Endothelial cell (in vitro differentiated cells): ENCODE measurements at places on chromosomes 5 and 9.
A peak's percentile ranks its signal among the peaks of the same experiment; 100 is the strongest.

DNA sequence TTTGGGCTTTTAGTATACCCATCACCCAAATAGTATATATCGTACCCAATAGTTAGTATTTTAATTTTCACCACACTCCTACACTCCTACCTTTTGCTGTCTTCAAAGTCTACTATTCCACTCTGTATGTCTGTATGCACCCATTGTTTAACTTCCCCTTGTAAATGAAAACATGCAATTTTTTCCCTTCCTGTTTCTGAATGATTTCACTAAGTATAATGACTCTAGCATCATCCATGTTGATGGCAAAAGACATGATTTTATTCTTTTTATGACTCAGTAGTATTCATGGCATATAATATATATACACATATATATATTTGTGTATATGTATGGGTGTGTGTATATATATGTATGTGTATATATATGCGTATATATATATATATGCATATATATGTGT lies 63.1 kb upstream of the FAM174A start:
- no peak for DNase-seq

DNA sequence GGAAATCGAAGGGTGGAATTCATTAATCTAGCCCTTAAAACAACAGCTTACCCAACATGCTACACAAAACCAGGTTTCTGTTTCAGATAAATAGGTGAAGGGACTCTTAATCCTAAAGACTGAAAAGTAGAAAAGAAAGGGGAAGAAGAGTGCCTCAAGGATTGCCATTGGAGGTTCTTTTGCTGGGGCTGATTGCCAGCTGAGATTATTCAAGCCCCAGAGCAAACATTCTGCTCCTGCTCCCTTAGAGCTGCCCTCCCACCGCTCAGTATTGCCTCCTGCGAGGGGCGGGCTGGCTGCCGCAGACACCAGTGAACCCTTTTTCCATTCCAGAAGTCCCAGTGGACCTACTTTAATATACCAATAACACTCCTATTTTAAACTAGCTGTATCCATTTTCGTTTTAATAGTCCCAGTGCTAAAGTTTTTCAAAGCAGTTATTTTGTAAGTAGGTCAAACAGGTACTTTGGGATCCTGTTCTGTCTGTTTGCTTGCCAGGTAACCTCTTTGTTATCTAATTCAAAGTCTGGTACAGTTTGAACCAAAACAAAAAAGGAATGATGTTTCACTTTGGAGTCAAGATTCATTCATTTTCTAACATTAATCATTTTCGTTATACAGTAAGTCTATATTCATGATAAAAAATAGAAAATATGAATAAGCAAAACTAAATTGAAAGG lies 38.6 kb downstream of the HMGCS1 start:
- DNase-seq, result no peak

- no peak for DNase-seq
Observed at GRCh38 chr5:124952079-124952478, 205.6 kb upstream of the ZNF608 start.

- DNase-seq, result no peak
Observed at GRCh38 chr9:70840266-70840665, 281.2 kb downstream of the TRPM3 start.

- no peak for DNase-seq
Observed at GRCh38 chr9:21985964-21986667, 8.1 kb downstream of the CDKN2A start.

GRCh38 chr5:54743581-54743980 lies 226.0 kb downstream of the SNX18 start:
- DNase-seq, result no peak

GRCh38 chr9:95459851-95460517 lies 56.8 kb downstream of the PTCH1 start:
- no peak for DNase-seq

DNA sequence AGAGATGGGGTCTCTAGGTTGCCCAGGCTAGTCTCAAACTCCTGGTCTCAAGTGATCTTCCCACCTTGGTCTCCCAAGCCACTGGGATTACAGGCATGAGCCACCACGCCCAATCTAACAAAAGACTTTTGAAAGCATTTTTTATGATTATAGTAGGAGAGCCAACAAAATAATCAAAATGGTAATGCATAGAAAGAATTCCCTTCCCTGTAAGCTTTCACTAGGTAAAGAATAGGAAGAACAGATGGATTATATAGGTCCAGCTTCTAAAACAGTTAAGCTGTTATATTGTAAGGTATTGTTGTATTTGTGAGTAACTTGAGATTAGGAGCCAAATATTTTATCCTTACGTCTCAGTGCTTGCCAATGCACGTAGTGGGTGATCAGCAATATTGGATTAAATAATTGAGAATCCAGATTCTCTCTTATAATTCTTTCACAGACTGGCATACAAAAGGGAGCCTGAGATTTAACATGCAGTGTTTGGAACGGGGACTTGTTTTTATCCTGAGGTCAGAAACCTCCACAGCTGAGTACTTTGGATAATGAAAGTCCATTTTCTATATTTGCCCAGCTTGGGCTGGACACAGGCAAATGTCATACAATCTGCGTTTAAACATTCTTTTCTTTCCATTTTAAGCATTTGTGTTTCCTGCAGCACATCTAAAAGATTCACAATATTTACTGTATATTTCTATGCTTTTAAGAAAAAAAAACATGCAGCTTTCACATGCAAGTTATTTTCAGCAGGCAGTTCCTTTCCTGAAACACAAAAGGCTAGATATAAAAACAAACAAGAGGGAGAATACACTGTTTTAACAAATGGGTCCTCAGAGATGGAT lies 238.4 kb downstream of the ARRDC3 start:
- no peak for DNase-seq

DNA sequence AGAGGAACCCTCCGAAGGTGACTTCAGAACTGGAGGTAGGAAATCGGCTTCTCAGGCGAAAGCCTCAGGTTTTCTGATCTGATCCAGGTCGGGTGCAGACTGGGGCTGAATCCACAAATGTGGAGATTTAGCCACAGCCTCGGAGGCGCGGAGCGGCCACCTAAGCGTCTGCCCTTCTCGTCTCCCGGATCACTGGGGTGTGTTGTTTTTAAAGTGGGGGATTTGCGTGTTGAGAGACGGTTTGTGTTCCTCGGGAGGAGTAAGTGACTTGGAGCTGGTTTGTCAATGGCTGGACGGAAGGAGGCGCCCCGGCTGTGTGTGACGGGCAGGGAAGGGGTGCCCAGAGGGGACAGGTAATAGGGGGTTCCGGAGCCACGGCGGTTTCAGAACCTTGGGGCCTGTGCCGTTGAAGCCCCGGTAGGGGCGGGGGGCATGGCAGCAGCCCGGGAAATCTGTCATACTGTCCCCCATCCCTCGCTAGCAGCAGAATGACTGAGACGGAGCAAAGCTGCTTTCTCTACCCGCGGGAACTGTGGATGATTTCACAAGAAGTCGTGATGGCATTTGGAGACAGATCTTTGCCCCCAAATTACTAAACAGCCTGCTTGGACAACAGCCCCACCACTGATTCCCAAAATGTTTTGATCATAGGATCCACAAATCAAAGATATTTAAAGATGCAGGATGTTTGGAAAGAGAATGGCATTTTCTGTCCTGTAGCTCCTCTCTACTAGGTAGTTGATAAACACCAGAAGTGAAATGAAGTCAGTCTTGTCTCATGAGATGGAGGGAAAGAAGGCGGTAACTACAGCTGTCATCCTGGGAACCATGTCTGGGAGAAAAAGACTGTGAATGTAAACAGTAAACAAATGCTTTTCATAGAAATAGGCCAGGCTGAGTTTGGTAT lies 216.5 kb downstream of the PDZD2 start:
- peak; percentile 31 for DNase-seq

DNA sequence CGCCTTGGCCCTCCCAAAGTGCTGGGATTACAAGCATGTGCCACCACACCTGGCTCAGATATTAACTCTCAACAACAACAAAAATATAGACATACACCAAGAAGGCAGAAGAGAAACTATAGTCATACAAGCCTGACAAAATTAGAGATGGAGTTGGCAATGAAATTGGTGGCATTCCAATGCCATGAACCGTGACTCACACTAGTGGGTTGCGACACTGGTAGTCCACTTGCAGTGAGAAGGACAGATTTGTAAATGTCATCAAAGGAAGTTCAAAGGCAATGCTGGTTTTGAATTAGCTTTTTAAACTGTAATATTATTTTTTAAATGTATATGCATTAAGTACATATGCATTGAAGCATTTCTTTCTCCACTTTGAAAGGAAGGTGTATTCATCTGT lies 8.5 kb upstream of the DNAJC25 start:
- DNase-seq, result no peak

DNA sequence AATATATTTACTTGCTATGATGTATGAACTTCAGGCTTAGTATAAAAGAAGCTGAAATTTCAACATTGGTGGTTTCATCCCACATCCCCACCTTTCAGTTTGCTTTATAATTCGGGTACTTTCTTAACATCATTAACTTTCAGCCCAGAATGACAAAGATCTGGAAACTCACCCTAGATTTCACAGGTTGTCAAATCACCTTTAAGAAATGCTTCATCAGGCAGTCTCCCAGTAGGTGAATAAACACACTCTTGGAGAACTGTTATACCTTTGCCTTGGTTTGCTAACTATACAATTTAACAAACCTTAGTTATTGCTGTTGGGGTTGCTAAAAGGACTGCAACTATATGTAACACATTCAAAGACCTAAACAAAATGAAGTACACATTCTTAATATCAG lies 54.4 kb downstream of the MLANA start:
- DNase-seq, result no peak

DNA sequence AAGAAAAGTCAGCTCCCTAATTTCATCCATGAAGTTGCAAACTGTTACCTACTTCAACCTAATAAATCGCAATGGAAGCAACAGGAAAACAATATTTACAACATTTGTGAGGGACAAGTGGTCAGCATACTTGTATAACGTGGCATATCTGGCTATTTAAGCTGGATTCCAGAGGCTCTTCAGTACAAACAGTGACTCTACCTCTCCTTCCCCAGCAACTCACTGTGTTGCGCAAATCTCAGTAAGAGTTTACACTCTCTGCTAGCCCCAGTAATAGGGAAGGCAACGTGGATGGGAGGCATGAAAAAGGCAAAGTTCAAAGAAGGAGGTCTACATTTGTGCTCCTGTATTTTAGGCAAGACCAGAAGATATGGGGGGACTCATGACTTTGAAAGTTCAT lies 18.9 kb upstream of the SEMA5A start:
- DNase-seq, result no peak

DNA sequence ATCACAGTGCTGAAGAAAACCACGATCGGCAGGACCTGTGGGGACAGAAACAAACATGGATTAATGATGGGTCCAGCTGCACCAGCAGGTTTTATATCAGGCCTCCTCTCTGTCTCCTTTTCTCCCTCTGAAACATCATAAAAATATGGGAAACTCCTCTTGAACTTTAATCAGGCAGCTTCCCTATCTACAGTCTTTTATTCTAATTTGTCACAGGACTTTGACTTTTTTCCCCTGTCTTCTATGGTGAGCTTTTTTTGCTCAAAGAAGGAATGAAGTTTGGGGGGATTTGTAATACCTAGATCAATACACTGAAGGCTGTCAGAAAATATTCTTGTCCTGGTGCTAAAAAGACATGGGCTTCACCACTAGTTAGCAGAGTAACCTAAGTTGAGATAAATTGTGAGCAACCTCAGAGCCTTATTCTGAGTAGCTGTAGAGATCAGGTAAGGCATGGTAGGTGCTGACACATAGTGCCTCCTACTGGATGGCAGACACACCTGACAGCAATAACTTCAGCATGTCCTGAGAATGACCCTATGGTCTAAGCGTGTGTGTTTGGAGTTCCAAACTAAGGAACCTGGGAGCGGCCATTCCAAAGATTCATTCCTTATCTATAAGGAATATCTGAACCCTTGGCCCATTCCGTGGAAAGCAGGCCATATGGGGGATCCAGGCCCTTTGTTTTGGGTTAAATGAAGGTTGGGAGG lies 46.2 kb downstream of the SLC28A3 start:
- DNase-seq, result no peak

- DNase-seq, result no peak
Observed at GRCh38 chr9:27432308-27432707, 91.8 kb upstream of the IFNK start.

DNA sequence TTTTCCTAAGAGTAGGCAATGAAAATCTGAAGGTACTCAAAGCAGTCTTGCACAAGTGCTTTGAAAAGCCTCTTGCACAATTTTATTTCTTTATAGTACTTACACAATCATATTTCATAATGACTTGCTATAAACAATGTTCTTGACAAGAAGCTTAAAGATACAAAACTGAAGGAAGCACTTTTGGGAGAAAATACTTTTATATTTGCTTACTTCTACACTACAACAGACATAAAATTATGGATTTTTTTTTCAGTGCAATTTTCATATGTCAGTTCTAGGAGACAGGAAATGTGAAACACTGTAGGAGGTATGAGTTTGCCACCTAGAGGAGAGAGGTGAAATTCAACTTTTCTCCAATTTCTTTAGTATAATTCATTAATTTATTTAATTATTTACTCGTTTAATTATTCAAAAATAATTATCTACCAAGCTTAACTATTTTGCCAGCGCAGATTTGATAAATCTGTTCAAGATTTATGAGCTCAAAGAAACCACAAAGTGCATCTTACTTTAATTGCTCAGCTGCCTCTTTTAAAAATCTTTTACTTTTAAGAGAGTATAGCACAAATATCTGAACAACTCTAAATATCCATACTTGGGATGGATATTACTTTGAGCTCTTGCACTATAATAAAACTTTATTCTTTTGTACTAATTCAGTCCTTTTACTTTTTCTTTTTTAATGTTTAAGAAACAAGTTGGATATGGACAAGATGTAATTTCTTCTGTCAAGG lies 29.0 kb upstream of the CDKN2B start:
- no peak for DNase-seq

GRCh38 chr9:68595868-68596267 lies 55.2 kb upstream of the TMEM252 start:
- DNase-seq, result no peak

DNA sequence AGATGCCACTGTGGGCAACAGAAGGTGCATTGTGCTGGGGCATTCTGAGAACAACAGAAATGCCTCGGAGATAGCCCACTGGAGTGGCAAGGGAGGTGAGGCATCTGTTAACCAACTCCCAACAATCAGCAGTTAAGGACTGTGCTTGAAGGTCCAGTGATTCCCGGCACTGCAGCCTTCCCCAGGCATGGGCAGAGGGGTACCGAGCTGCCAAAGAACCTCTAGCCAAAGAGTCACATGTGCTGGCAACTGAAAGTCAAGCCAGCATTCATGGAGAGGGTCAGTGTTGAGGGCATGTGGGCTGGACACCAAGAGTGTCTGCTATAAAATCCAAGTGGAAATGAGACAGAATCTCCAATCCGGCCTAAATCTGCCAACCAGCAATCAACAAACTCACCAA lies 149.6 kb downstream of the ASTN2 start:
- DNase-seq, result no peak

GRCh38 chr5:171906703-171907590 lies 99.5 kb downstream of the FBXW11 start:
- DNase-seq, result no peak
